Cortex of kidney (tissue), 1 donor: ENCODE measurements at places on chromosomes 16 and 17.

DNA sequence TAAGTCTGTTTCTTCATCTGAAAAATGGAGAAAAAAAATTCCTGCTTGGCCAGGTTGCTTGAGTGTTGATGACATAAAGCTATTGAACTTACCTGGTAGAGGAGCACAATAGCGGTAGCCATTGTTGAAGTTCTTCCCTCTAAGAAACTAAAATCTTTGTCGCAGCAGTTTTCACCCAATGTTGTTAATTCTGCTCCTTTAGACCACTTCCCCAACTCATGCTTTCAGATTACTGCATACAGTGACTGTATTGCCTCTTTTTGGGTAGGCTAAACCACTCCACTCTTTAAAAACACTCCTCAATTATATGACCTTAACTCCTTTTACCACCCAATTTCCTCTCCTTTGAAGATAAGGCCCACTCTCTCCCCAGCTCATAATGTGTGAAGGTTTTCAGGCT lies 35.7 kb upstream of the CCL2 start:
- no peak for DNase-seq

GRCh38 chr17:74610108-74610507 lies 13.4 kb downstream of the CD300E start:
- no peak for DNase-seq

GRCh38 chr16:58418601-58419000 lies 26.3 kb downstream of the GINS3 start:
- no peak for DNase-seq

DNA sequence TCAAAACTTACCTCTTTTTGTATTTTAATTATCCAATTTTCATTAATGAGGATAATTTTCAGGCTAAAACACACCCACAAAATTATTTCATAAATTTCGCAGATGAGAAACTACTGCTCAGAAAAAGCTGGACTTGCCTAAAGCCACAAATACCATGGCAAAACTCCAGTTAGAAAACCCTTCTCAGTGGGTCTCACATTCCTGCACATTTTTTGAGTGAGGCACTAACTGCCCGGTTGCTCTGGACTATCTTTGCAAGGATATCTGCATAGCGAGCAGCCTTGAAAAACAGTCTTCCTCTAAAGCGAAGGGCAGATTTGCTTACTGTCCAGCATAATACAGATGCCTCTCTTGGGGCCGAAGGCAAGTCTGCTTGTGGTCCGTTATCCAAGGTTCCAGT lies 9.8 kb downstream of the MPHOSPH6 start:
- no peak for DNase-seq

- DNase-seq: no peak
Observed at GRCh38 chr17:8532021-8532420, 96.3 kb downstream of the NDEL1 start.

- DNase-seq: no peak
Observed at GRCh38 chr16:31219154-31219741, 2.3 kb upstream of the PYDC1 start.

- no peak for DNase-seq
Observed at GRCh38 chr17:17893801-17894644, 57.2 kb upstream of the SREBF1 start.

GRCh38 chr17:80229011-80229410 lies 8.8 kb downstream of the SLC26A11 start:
- no peak for DNase-seq

- DNase-seq: no peak
Observed at GRCh38 chr17:35627417-35627816, 40.3 kb downstream of the AP2B1 start.

GRCh38 chr16:75317101-75317522 lies 65.7 kb upstream of the BCAR1 start:
- DNase-seq: no peak
